ENCODE measurements at places on chromosomes 5 and 9.

- no peak for DNase-seq
These were observed 136.7 kb downstream of the MACROH2A1 start for GRCh38 chr5:135262364-135262763.

DNA sequence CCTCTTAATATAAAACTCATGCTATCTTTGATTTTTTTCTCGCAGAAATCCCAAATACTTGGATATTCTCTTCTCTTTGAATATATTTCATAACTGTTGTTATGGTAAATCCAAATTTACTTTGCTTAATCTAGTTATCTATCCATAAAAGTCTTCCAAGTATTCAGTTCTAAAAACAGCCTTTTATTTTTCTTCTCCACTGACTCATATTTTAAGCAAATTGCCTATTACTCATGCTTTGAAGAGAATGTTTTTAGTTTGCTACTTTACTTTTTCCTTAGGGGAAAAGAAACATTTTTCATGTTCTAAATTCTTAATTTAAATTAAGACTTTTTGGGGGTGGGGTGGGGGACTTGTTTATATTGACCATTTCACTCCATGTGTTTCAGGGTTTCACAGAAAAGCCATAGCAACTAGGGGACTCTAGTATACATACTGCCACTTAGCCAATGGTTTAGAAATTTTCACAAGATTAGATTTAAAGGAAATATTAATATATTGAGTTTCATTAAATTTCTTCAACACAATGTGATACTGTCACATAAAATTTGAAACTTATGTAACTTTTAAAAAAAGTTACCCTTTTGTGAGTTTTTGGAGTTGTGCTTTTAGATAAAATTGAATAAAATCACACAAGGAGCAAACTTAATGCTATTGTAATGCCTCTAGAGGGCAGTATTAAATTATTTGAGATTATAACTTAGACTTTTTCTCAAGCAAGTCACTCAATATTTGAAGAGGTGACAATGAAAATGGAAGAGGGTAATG, 545.8 kb upstream of the ARRDC3 start:
- DNase-seq = peak; percentile 9

DNA sequence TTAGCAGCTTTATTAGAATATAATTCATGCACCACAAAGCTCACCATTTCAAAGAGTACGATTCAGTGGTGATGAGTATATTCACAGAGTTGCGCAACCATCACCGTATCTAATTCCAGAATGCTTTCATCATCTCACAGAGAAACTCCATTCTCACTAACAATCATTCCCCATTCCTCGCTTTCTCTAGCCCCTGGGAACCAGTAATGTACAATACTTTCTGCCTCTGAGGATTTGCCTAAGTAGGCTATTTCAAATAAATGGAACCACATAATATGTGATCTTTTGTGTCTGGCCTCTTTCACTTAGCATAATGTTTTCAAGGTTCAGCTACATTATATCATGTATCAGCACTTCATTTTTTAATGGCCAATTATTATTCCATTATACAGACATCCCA, 145.1 kb upstream of the ADAMTS16 start:
- no peak for DNase-seq

GRCh38 chr5:78761840-78762239, 113.3 kb upstream of the LHFPL2 start:
- DNase-seq = no peak

DNA sequence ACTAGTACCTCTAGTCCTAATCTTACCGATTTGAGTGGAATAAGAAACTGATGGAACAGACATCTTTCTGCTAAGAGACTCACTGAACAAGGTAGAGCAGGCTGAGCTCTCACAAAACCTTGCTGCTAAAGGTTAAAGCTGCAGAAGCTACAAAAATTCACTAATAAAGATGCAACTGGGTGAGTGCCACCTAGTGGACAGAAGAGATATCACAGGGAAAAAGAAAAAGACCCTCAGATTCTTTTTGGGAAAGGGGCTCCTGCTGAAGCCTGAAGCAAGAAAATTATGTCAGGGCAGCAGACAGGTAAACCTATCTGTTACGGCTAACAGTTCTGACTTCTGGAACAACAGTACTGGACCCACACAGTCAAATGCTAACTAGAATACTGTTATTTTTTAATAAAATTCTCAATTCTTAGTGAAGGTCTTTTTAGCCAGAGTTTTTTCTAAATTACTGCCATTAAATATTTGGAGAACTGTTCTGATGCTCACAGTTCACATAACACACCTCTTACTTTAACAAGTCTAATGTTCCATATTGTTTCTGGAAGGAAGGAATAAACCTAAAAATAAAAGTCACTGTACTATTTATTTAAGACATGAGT, 51.2 kb downstream of the DIAPH1 start:
- DNase-seq = no peak

GRCh38 chr5:5135957-5136676, 4.0 kb upstream of the ADAMTS16 start:
- no peak for DNase-seq

Measured in GM10248 (cell line).